ENCODE measurements at places on chromosomes 7 and 10. TPM values are rescaled to one million over a fixed set of nuclear protein-coding genes. Genes with fewer than 3 reads are reported as not detected.

The IFIT1B gene
- not detected for total RNA-seq

The PAPOLB gene
- 0.12 TPM for total RNA-seq

The EPHB4 gene
- 37.1 TPM for total RNA-seq

The IGFBP3 gene
- 33.4 TPM for total RNA-seq

The CPA2 gene
- total RNA-seq, result not detected

The TBX20 gene
- total RNA-seq, result not detected

The KCND2 gene
- total RNA-seq, result 2.0 TPM

The SRRM3 gene
- total RNA-seq, result 0.50 TPM

The DMBT1 gene
- total RNA-seq, result under 0.01 TPM

The SEMA3C gene
- 345 TPM for total RNA-seq

The HYAL4 gene
- total RNA-seq, result not detected

The ACTL6B gene
- not detected for total RNA-seq

The DNAH11 gene
- under 0.01 TPM for total RNA-seq

The FAM237B gene
- total RNA-seq, result 0.22 TPM

The C10orf62 gene
- total RNA-seq, result 0.11 TPM

The RSU1 gene
- 57.7 TPM for total RNA-seq

The THNSL1 gene
- total RNA-seq, result 4.9 TPM

The TRDMT1 gene
- total RNA-seq, result 6.6 TPM

The NPC1L1 gene
- total RNA-seq, result under 0.01 TPM

The CYP2W1 gene
- not detected for total RNA-seq

The RBP4 gene
- not detected for total RNA-seq

The HOXA9 gene
- 8.6 TPM for total RNA-seq

The CYP3A7 gene
- 0.55 TPM for total RNA-seq

The NEUROD6 gene
- total RNA-seq, result not detected

The HOXA1 gene
- total RNA-seq, result under 0.01 TPM

The IL2RA gene
- total RNA-seq, result not detected

The SPDYE11 gene
- total RNA-seq, result not detected

The IGFBP1 gene
- 0.11 TPM for total RNA-seq

The GNB2 gene
- 64.2 TPM for total RNA-seq

The CFAP58 gene
- 1.00 TPM for total RNA-seq

The NKX1-2 gene
- total RNA-seq, result not detected

The VPS26A gene
- 44.9 TPM for total RNA-seq

The GTF2IRD1 gene
- 31.1 TPM for total RNA-seq

All from uterine smooth muscle cell (primary cell).